ENCODE measurements at places on chromosomes 13 and 19. TPM values are rescaled to one million over a fixed set of nuclear protein-coding genes. Genes with fewer than 3 reads are reported as not detected.

- peak; percentile 86 for DNase-seq
Observed at GRCh38 chr19:44752816-44753625, 4.5 kb downstream of the BCL3 start.

DNA sequence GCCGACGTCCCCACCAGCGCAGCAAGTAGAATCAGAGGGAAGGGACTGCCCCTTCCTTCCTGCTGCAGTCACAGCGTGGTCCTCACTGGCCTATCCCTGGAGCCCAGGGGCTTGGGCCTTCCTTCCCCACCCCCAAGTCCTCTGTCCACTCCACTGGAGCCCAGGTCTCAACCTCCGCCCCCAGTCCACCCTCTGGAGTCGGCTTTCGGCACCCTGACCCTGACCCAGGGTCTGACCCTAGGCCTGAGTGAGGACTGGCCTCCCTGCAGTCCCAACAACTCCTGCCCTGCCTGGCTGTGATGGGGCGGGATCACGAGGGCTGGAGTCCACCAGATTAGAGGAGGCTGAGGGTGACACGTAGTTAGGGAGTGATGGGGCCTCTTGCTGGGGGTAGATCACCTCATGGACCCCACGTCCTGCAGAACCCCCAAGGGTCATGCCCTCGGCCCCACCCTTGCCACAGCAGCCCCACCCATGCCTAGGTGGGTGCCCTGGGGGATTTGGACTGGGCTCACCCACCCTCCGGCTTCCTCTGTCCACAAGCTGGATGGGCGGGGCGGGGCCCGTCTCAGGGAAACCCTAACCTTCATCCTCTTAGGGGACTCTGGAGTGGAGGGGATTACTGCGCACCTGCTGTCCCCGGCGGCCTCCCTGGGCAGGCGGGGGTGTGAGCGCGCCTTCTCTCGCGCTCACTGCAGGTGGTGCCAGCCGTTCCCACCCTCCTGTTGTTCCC is 3.8 kb downstream of the RAX2 start:
- DNase-seq, result no peak

DNA sequence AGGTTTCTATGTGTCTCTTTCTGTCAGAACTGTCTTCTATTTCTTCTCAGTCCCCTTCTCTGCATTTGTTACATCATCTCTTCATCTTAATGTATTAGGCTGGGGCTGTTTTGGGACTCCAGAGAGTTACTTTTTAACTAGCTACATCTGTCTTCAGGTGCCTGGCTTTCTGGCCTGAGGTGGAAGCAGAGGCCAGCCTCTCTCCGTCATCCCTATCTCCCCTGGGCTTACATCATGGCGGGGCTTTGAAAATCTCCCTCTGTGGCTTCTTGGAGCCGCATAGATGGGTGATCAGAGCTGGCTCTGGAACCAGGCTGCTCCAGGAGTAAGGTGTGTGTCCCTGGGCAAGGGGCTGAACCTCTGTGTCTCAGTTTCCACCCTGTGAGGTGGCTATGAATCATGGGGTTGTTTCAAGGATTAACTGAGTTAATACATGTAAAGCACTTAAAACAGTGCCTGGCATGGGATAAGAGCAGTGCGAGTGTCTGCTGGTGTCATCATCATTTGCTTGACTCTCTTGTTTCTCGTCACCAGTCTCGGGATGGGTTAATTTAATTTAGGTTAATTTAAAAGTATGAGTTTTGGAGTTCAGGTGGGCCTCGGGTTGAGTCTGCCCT is 2.0 kb downstream of the EPN1 start:
- DNase-seq, result no peak

DNA sequence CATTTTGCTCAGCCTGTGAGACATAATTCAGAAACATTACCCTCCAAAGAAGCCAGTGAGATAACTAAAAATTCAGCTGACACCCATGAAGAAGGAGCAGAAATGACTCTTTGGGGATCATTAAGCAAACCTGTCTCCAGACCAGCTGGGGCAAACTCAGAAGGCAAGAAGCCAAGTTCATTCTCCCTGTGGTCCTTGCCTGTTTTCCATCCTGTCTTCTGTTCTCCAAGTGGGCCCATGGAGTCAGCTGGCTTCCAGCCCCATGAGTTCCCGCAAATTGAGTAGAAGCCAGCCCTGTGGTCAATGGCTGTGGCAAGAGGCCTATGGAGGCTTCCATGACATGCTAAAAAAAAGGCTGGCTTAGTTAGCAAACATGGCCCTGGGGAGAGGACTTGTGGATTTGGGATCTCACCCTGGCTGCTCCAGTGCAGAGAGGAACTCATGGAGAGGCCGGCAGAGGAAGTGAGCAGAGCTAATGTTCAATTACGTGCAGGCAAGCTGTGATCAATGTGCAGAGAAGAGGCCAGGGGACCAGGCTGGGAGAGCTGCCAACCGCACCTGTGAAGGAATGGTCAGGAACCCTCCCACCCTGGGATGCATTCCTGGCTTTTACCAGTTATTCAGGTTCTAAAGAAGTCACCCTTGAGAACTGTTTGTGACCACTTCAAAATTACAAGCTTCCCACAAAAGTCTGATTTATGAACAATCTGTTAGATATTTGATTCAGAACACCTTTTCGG is 229.1 kb downstream of the TSHZ3 start:
- no peak for DNase-seq

GRCh38 chr19:5809053-5809452 is 4.2 kb downstream of the NRTN start:
- no peak for DNase-seq

- no peak for DNase-seq
Observed at GRCh38 chr13:83975655-83976165, 93.4 kb upstream of the SLITRK1 start.

- no peak for DNase-seq
Observed at GRCh38 chr13:100987948-100988347, 313.4 kb upstream of the TMTC4 start.

GRCh38 chr13:40585911-40586471 is 80.5 kb downstream of the FOXO1 start:
- no peak for DNase-seq

GRCh38 chr13:26456650-26457049 is 100.8 kb upstream of the WASF3 start:
- DNase-seq, result no peak

- DNase-seq, result no peak
Observed at GRCh38 chr19:40205760-40206159, 12.4 kb downstream of the TTC9B start.

DNA sequence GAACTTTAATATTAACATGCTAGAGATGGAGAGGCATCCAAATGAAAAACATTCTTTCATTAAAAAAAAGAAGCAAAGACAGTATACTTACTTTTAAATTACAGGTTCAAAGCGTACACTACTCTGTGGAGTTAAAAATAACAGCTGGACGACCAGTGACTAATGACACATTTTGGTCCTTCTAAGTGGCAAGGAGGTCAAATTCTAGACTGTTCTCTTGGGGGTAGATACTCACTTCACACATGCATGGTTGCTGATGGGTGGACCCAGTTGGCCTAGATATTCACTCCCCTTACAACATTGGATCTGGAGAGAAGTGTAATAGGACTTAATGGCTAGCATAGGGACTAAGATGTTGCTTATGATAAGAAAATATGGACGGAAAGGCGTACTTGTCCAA is 302.2 kb downstream of the DNAJC15 start:
- DNase-seq, result no peak

- no peak for DNase-seq
Observed at GRCh38 chr13:77291774-77292173, 35.1 kb downstream of the MYCBP2 start.

- no peak for DNase-seq
Observed at GRCh38 chr19:19602713-19603324, 15.7 kb downstream of the PBX4 start.

GRCh38 chr13:33797622-33798021 is 20.3 kb upstream of the RFC3 start:
- DNase-seq, result no peak

DNA sequence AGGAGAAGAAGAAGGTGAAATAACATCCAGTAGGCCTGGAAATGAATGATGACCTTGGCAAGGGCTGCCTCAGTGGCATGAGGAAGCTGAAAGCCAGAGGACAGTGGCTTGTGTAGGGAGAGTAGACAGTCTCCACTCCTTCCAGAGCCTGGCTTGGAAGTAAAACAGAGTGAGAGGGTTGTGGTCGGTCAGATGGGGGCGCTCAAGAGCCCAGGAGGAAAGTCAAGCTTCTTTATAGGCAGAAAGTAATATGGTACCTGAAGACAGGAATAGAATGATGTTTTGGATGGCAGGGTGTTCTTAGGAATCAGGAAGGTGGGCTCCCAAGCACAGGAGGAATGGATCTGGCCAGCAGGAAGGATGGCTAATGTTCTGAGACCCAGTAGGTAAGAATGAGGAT is 75.1 kb upstream of the TSC22D1 start:
- DNase-seq, result no peak

DNA sequence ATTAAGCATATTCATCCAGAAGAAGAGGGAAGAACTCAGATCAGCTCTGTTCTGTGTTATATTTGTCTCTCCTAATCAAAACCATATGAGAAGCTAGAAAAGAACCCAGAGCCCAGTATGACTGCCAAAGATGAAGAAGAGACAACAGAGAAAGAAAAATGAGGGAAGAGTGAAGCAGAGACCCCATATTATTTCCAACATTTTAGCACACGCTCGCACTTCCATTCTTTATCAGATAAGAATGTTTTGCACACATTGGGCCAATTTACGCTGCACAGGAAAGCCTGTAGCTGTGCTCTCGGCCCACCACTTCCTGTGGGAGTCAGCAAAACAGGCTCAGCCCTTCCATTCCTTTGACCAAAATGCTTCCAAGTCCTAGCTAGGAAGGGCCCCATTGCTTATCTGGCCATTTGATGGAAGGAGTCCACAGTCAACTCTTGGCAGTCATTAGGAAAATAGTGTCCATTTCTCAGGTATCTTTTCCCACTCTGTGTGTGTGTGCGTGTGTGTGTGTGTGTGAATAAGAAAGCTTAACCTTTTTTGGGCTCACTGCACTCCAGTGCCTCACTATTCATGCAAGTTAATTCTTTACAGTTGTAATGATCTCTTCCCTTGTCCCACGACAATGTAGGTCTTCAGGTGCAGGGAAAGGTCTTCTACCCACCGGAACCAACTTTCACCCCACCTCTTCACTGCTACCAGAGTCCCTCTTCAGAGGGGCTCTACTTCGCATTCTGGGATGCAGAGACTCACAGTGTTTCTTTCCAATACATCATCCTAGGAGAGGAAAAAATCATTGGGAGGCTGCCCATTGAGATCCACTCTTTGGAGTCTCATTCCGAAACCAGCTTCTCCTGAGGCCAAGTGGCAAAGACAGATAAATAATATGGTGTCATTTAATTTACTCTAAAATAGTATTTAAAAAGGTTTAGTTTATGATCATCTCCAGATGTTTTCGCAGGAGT is 237.5 kb downstream of the COG6 start:
- no peak for DNase-seq

DNA sequence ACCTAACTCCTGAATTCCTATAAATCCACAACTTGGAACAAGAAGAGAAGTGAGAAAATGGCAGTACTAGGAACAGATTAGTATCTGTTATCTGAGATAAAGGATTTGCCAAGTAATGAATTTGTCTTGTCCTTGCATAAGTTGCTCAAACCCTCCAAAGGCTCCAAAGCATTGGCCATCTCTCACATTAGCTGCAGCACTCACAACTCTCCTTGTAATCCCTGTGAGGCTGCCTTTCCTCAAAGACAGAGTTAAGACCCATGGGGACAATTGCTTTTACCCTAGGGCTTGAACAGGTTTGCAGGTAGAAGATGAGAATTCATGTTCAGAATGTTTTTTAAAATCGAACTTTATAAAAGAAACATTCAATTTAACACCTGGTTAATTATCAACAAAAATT is 1702.2 kb downstream of the EFNB2 start:
- no peak for DNase-seq

DNA sequence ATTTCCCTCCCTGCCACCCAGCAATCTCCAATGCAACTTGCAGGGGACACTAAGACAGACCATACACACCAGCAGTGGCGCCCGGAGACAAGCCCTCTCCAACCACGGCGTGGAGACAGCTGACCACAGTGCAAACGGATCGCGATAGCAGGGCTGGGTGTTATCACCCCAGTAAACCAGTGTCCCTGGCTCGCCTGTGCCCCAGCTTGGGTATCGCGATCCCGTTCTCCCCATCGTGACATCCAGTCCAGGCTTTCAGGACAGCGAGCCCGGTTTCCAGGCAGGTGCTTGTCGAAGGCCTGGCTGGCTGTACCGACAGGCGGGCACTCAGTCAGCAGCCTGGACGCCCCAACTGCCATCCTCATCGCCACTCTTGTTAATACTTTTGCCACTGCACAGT is 20.7 kb upstream of the NANOS2 start:
- no peak for DNase-seq

Gene DIRAS1
- total RNA-seq, result 14.4 TPM

Gene ZNF491
- total RNA-seq, result 1.7 TPM

Gene EMP3
- 507 TPM for total RNA-seq

Gene TMEM150B
- not detected for total RNA-seq

Gene ZNF20
- total RNA-seq, result 5.3 TPM

Gene HRC
- not detected for total RNA-seq

Gene PTPRS
- total RNA-seq, result 84.0 TPM

Gene PPM1N
- total RNA-seq, result 1.0 TPM

Gene ACP5
- 2.8 TPM for total RNA-seq
